ENCODE measurements at places on chromosomes 12 and 14. TPM values are rescaled to one million over a fixed set of nuclear protein-coding genes. Genes with fewer than 3 reads are reported as not detected.

CCDC175 gene
- not detected for total RNA-seq

CABP1 gene
- 0.73 TPM for total RNA-seq

KRT2 gene
- not detected for total RNA-seq

RHOF gene
- 100.0 TPM for total RNA-seq

PLCZ1 gene
- total RNA-seq: not detected

PRIMA1 gene
- total RNA-seq: not detected

ACRBP gene
- 3.3 TPM for total RNA-seq

SLC25A47 gene
- not detected for total RNA-seq

TAS2R42 gene
- total RNA-seq: not detected

CLEC4C gene
- not detected for total RNA-seq

KLHDC1 gene
- total RNA-seq: 1.3 TPM

PZP gene
- total RNA-seq: not detected

AICDA gene
- not detected for total RNA-seq

OAS1 gene
- total RNA-seq: 50.5 TPM

SERPINA10 gene
- total RNA-seq: not detected

ARL6IP4 gene
- 141 TPM for total RNA-seq

TAS2R7 gene
- total RNA-seq: not detected

CCDC196 gene
- total RNA-seq: not detected

PPM1H gene
- 0.02 TPM for total RNA-seq

PTPRO gene
- total RNA-seq: 0.49 TPM

RAB15 gene
- 5.3 TPM for total RNA-seq

GSC gene
- total RNA-seq: not detected

KRT86 gene
- total RNA-seq: not detected

CIDEB gene
- total RNA-seq: 14.0 TPM

JDP2 gene
- total RNA-seq: 2.4 TPM

NEK9 gene
- total RNA-seq: 58.7 TPM

ST8SIA1 gene
- total RNA-seq: 1.6 TPM

KRT72 gene
- 3.2 TPM for total RNA-seq

ACSM4 gene
- total RNA-seq: not detected

SMOC1 gene
- not detected for total RNA-seq

PMCH gene
- not detected for total RNA-seq

INF2 gene
- total RNA-seq: 60.8 TPM

CELA1 gene
- not detected for total RNA-seq

CFAP251 gene
- 0.59 TPM for total RNA-seq

PRKAG1 gene
- total RNA-seq: 62.6 TPM

TMCC3 gene
- total RNA-seq: 0.05 TPM

RASAL1 gene
- 9.0 TPM for total RNA-seq
